ENCODE measurements at places on chromosomes 6 and 20. TPM values are rescaled to one million over a fixed set of nuclear protein-coding genes. Genes with fewer than 3 reads are reported as not detected.

DNA sequence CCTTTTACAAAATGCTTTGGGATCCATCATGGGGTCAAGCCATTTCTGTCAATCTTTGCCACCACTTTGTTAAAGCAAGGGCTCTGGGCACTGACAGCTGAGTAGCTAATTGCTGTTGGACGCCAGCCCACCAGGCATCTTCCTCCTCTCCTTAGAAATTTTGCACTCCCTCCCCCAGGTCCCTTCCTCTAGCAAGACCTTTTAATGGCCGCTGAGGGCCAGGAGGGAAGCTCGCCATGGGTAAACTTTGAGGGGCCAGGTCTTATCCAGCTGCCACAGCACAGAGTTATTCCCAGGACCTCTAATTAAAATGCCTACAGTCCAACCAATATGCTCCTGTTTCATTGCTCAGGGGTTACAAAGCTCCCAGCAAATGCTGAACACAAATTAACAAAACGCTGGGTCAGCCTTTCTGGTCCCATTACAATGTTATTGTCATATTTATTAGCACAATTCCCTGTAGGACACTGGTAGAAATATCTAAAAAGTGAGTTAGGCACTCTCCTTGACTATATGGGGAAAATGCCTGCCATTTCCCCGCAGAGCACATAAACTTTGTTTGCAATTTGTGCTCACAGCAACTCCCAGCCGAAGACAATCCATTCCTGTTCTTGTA, 16.8 kb downstream of the SCML4 start:
- DNase-seq, result peak; percentile 19

The BMP7 gene
- not detected for total RNA-seq

DNA sequence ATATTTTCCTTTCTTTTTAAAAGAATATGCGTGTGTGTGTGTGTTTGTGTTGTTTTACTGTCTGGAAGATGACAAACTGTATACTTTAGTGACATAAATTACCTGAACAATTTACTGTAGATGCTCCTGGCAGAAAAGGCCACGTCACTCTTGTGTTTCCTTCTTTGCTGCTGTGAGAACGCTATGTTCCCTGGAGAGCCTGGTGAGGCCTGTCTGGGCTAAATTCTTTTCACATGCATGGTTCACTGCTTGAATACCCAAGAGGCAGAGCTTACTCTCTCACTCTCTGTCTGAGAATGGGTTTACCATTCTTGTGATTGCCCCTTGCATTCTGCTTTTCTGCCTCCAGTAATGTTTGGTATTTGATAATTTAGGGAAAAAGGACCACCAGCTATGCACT, 64.3 kb downstream of the EDN1 start:
- no peak for DNase-seq

The GHRH gene
- not detected for total RNA-seq

The OR2J1 gene
- not detected for total RNA-seq

The MATN4 gene
- total RNA-seq, result not detected

The PROKR2 gene
- not detected for total RNA-seq

Data from osteocyte (in vitro differentiated cells).